ACHN (cell line): ENCODE measurements at places on chromosomes 5 and 9.

DNA sequence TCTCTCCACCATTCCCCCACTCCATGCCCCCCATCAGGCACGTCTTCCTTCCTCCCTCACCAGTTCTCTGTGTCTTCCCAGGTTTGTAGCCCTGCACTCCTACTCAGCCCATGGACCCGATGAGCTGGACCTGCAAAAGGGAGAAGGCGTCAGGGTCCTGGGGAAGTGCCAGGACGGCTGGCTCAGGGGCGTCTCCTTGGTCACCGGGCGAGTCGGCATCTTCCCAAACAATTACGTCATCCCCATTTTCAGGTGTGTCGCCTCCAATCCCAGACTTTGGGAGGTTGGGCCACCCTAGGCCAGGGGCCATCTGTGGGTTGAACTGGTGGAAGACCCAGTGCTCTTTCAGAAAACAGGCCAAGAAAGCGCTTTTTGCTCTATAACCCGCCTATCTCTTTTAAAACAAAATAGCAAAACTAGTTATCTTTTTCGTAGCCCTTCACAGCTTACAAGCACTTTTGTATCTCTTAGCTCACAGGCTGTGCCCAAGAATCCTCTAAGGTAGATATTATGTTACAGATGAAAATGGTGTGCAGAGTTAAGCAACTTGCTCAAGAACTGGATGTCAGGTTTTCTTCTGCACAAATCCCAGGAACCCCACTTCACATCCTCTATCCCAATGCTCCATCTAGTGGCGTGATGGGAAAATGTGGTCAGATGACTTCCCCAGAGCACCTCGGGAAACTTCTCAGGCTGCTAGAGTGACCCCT, 56.2 kb downstream of the PLAC8L1 start:
- DNase-seq = peak; percentile 63

- no peak for DNase-seq
Observed at GRCh38 chr9:2021731-2022130, 6.6 kb downstream of the SMARCA2 start.

GRCh38 chr5:62328772-62329491, 22.9 kb downstream of the KIF2A start:
- no peak for DNase-seq

GRCh38 chr9:136389396-136389795, 10.6 kb downstream of the SNAPC4 start:
- no peak for DNase-seq

DNA sequence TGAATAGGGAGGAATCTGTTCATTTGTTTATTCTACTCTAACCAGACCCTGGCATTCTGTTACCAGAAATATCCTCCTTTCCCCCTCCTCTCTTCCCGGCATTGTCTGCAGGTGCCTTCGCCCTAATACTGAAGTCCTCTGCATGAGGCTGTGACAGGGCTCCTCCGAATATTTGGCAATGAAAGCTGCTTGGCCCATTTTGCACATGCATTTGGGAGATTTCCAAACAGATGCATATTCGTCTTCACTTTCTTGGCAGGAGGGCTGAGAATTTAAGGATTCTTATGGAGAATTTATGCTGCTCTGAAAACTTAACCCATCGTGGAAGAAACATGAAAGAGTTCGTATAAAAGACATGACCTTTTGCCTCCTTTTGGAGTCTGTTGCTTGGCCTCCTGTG, 484.0 kb downstream of the ZNF608 start:
- DNase-seq = no peak

DNA sequence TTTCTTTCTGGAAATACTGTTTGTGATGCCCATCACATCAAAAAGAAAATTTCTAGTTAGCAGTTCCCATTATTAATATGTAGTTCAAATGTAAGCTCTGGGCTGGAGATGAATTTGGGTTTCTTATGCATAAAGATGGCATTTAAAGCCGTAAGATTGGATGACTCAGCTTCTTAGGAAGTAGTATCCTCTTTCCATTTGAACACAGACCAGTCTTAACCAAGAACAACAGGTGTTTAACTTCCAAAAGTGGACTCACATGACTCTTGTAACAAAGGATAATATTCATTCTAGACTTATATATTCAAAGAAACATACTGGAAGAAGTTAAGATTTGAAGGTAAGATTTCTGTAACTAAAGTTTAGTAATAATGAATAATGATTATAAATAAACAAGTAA, 330.5 kb downstream of the TLR4 start:
- no peak for DNase-seq

GRCh38 chr9:33942471-33943083, 106.1 kb downstream of the UBAP2 start:
- peak; percentile 42 for DNase-seq

DNA sequence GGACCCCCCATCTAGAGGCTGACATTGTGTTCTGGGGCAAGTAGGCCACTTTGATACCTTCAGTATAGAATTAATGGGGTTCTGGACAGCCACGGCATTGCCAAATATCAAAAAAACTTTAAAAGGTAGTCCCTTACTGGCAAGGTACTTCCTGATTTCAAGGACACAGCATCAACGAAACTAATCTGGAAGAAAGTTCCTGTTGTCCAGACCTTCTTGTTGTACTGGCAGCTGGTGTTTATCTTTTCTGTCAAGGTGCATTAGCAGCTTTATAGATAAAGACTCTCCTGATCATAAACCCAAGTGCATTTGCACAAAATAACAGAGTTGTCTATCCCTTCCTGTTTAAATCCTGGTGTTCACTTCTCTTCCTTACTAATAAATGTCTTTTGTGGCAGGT, 23.7 kb upstream of the GOLGA1 start:
- DNase-seq = no peak

DNA sequence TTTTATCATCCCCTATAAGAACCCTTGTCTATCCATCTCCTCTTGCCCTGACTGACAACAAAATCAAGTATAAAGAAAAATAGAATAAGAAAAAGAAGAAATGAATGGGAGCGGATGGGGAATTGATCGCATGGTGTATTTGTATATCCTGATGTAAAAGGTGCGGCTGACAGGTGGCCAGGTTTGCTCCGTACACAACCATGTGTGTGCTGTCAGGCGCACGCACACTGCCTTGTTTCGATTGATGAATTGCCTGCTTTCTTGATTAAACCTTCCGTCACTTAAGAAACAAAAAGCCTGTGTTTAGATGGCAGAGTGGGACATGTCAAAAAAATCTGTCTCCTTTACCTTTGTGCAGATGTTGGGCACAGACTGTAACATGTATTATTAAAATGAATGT, 102.6 kb downstream of the MVB12B start:
- no peak for DNase-seq

DNA sequence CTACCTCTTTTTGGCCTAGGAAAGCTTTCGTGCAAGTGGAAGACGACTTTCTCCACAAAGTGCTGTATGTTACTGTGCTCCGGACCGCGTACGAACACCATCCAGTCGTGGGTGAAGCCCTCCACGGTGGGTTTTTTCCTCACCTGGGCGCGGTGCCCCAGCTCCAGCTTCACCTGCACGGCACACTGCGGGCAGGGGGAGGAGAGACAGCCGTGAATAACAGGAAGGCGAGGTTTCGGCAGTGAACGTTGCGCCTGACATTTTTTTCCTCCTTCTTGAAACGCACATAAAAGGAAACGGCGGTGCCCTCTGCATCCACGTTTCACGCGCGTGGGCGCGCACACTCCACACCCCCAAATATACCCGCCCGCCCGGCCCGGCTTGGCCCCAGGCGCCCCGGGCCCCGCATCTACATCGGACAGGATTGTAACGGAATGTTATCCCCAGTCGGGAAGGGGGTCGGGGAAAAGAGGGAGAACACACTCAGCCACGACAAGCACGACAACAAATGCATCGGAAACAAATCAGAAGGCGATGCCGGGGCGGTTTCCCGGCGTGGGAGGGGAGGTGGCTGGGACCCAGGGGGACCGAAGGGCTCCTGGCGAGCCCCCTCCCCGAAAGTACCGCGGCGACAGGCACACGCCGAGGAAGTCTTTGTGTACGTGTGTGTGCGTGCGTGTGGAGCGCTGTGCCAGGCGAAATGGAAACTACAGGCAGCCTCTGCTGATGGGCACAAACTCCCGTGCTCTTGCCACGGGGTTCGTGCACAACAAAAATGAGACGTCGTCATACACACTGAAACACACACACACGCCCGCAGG, 1.4 kb downstream of the MLLT3 start:
- no peak for DNase-seq

GRCh38 chr9:112242147-112242804, 67.2 kb upstream of the SUSD1 start:
- DNase-seq = no peak

DNA sequence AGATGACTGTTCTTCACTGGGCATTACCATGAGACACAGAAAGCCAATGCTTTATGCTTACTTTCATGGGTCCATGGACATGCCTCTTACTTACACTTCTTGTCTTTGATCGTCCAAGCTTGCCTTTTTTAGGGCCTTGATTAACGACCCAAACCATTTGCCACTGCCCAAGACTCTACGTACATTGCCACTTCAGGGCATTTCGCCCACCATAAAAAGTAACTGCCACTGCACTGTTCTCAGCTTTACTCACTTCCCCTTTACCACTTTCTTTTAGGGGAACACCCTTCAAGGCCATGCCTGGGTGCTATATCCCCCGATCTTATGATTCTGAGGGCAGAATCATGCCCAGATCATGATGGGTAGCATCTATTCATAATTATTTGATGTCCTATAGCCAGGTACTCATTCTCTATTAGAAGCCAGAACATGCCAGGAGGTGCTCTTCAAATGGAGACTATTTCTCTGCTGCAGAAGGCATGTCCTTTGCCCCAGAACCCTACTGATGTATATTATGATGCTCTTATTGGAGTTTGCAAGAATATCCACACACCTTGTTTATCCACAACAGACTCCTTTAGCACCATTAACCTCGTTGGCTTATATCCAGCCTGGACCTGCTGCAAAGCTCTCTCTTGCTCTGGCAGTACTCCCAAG, 64.1 kb upstream of the RAD23B start:
- DNase-seq = no peak

DNA sequence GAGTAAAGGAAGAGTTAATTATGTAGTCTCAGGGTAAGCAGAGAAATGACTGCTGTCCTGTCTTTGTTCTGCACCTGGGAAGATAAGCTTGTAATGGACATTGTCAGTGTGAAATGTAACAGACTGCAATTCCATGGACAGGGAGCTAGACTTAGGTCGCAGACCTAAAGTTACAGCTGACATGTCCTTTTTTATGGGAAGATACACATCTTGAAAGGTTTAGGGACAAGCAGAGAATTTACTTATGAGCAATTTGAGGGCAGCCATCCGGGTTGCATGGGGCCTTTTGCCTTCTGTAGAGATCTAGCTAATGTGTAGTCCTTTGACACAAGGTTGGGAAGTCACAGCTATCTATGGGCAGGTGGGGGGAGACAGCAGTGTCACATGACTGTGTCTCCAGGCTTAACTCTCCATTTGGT, 85.7 kb downstream of the SERINC5 start:
- no peak for DNase-seq

- no peak for DNase-seq
Observed at GRCh38 chr5:83914199-83914598, 193.5 kb upstream of the HAPLN1 start.

GRCh38 chr9:82191082-82191770, 202.7 kb downstream of the SPATA31D1 start:
- no peak for DNase-seq

- no peak for DNase-seq
Observed at GRCh38 chr9:25684321-25684720, 6.1 kb upstream of the TUSC1 start.

DNA sequence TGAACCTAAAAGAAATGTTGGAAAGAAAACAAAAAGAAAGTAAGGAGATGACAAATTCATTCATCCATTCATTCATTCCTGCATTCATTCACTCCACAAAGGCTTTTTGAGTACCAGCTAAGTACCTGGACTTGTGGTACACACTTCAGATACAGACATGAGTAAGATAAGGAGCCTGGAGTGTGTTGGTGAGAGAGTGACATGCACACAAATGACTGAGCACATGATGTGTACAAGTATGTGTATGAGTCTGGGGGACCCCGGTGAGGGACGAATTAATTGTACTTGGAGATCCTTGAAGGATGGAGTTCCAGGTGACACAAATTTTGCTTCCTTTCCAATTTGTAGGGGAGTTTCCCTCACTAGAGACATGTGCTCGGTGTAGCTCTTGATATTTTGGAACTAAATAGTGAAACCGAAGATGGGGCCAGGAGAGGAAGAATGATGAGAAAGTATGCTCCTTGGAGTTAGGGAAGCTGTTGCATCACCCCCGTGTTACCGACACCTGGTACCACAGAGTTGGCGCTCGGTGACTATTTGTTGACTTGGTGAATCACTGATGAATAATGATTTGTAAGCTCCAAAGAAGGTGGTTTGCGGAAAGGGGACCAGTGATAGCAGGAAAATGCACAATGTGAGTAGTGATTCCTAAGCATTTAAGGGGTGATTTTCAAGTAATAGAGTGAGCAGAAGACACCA, 509.8 kb downstream of the CCDC171 start:
- peak; percentile 38 for DNase-seq

GRCh38 chr9:122281368-122281767, 16.7 kb downstream of the MRRF start:
- no peak for DNase-seq

DNA sequence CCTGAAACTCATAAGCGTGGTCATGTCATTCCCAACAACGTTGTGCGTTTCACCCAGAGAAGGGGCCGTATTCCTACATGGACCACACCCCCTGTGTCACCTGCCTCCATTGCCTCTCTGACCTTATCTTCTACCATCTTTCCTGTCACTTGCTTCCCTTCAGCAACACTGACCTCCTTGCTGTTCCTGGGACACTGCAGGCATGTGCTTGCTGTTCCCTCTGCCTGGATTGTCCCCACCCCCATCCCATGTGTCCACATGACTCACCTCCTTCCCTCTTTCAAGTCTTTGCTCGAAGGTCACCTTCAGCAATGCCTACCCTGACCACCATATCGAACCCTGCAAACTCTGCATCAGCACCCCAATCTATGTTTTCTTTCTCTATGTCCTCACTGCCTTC, 133.2 kb upstream of the ZNF618 start:
- DNase-seq = no peak

GRCh38 chr9:4138180-4138579, 161.7 kb downstream of the GLIS3 start:
- no peak for DNase-seq

DNA sequence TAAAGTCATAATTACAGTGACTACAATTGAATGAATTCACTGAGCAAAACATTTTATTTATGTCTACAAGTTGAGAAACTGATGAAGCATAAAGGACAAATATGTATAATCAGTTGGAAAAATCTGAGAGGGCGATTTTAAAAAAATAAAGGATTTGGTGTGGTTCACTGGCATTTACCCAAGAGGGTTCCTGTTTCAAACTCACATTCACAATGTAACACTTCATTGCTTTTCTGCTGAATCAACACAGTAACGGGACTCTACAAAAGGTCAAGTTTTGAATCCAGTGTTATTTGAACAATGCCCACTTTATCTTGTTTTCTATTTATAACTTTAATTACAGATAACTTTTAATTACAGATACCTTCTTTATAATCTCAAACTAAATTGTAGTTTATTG, 138.6 kb downstream of the NUDT12 start:
- no peak for DNase-seq

- DNase-seq = no peak
Observed at GRCh38 chr9:80500300-80500699, 928.5 kb downstream of the TLE4 start.

- DNase-seq = no peak
Observed at GRCh38 chr5:159713254-159713653, 203.0 kb upstream of the ADRA1B start.

- DNase-seq = no peak
Observed at GRCh38 chr5:124908581-124909451, 162.4 kb upstream of the ZNF608 start.
